ENCODE measurements at places on chromosomes 6 and 20.

DNA sequence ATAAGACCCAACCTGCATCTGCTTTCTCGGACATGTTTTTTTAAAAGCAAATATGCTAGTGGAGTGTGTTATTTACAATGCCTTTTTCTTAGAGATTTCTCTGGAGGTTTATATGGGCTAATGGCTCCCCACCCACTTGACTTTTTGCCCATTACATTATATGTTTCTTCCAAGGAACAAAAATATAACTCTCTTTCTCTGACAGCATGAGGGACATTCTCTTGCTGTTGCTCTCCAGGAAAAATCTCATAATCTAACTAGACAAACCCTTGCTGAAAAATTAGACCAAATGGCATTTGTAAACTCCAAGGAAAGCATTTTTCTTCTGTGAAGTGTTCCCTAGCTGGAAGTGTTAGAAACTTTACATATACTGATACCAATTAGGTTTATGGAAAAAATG is 213.7 kb downstream of the PRL start:
- no peak for DNase-seq

- DNase-seq, result no peak
Observed at GRCh38 chr20:33061658-33062028, 7.9 kb downstream of the BPIFB3 start.

DNA sequence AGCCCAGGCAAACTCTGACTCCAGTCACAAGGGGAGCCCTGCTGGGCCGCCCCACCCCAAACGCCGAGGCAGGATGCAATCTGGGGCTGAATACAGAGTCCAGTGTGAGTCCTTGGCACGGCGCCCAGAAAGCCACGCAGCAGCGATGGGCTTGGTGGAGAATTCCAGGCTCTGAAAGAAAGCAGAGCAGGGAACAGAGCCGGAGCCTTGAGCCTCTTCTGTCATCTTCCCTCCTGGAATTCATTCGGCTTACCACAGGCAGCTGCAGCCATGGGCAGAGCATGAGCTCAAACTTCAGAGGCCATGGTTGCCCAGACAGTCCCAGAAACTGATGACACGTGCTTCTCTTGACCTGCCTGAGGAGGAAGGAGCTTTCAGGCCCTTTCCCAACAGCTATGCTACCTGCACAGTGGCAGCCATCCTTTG is 441.1 kb upstream of the JARID2 start:
- no peak for DNase-seq

DNA sequence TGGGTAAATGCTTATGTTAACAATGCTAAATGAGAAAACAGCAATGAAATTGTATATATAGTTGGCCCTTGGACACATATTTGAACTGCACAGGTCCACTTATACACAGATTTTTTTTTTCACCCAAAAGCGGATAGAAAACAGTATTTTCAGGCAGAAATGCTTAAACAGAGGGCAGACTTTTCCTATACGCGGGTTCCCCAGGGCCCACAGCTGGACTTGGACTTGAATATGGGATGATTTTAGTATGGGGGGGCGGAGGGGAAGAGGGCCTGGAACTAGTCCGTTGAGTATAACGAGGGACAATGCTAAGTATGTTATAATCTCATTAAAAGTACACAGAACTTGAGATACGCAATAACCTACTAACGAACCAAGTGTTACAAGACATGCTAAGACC is 1.1 kb upstream of the PRSS35 start:
- no peak for DNase-seq

- no peak for DNase-seq
Observed at GRCh38 chr20:63188641-63189321, 27.1 kb downstream of the YTHDF1 start.

DNA sequence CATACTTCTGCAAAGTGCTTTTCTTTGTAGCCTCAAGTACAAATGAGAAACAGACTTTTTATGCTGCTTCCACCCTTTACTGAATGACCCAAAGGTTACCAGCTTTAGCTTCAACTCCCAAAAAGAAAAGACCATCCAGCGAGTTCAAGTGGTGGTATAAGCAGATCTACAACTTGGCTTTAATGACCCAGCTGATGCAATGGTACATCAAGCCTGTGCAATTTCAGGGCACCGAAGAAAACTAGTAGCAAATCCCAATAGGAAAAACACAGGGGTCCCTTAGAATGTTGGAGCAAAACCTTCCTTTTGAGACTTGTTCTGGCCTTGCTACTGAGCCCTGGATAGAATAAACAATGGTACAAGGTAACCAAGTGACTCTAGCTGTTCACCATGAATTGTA is 33.8 kb downstream of the STX7 start:
- no peak for DNase-seq

- no peak for DNase-seq
Observed at GRCh38 chr6:30600451-30600961, 16.5 kb downstream of the PPP1R10 start.

DNA sequence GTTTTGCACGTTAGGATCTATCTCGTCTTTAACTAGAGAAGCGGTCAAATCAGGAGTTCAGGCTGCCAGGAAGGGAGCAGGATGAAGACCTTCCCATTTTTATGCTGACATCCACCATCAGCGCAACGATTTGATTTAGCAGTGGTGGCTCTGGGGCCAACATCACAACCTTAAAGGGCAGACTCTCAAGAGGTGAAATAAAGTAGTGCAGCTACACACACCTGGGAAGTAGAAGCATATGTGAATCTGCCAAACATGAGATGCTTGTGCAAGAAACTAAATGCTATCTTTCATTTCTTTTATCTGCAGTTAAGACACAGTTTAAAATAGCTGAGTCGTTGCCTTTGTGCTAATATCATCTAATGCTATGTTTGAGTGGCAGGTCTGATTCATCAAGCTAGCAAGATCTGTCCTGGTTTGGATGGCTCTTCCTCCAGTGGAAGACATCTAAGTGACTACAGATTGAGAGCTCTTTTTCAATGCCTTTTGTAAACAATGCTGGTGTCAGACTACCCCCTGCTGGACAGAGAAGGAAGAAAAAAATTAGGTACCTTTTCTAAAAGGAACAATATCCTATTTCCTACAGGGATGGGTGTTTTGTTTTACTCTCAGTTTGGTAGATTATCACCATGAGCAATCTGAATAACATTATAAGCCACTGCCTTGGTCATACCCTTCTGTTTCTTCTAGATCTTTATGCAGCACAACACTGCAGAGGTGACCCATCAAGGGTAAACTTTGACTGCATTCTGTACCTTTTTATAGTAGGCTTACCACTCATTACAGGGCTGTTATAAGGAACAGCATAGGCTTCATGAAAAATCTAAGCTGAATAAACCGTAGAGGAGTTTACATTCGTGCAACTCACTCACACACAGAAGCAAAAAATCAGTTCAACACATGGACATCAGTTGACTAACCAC is 171.6 kb upstream of the FBXL4 start:
- DNase-seq, result peak; percentile 41

DNA sequence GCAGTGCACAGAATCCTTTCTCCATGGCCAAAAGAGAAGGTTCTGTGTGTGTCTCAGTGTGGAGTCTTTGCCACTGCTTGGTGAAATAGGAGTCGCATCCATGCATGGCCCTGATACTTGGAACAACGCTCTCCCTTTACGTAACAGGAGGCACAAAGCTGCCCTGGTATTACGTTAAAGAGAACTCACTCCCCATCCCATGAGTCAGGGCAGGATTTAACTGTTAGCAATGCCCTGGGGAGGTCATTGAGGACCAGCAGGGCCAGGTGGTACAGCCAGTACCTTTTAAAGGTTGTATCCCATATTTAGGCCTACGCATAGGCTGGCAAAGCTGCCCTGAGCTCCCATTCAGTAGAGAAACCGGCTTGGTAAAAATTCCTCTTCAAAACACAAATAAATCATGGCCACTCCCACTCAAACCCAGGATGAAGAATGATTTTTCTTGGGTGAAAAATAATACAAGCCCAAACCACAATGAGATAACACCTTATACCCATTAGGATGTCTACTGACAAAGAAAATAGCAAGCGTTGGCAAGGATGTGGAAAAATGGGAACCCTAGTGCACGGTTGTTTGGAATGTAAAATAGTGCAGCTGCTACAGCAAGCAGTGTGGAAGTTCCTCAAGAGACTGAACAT is 37.1 kb downstream of the MYLK4 start:
- DNase-seq, result no peak

GRCh38 chr20:48607544-48607865 is 220.3 kb downstream of the PREX1 start:
- no peak for DNase-seq

Data from CD4-positive, alpha-beta T cell treated with Interleukin-2 at 100 ng/mL for 4 hours (primary cell).